AG04450 (cell line): ENCODE measurements at places on chromosomes 6 and 20. TPM values are rescaled to one million over a fixed set of nuclear protein-coding genes. Genes with fewer than 3 reads are reported as not detected.

DNA sequence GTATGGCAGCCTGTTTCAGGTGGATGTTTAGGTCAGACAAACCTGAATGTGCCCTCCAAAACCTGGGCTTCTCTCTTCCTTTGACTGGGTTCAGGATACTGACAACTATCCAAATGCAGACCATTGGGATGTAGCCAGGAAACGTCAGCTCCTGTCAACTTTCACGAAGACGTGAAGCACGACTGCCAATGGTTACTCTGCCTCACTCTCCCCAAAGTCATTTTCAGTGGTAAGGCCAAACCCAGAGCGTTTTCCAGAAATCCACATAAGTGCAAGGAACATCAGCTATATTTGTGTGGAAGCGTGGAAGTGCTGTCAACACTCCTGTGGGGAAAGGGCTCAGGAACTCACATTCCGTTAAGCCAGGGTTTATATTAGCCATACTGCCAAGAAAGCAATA is 20.1 kb upstream of the RCAN2 start:
- no peak for DNase-seq

Gene REM1
- polyA plus RNA-seq: not detected in 2 replicates

DNA sequence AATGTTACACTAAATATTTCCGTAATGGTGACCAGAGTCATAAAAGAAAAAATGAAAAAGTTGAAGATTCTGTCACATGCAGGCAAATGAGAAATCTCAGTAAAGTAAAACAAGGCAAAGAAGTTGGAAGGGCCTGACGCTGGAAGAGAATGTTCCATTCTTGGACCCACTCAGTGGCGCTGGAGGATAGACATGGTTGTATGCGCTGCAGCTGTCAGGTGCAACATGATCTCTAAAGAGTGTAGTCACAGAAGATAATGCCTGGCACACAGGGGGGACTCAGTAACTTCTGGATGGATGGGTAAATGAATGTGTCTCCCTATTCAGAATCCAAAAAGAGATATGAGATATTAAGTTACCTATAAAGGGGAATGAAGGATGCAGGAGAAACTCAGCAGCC is 116.3 kb downstream of the FAXC start:
- no peak for DNase-seq

GRCh38 chr6:117130125-117130524 is 135.2 kb upstream of the VGLL2 start:
- no peak for DNase-seq

Gene NCOA5
- 21.5 and 27.0 TPM in 2 replicates for polyA plus RNA-seq

DNA sequence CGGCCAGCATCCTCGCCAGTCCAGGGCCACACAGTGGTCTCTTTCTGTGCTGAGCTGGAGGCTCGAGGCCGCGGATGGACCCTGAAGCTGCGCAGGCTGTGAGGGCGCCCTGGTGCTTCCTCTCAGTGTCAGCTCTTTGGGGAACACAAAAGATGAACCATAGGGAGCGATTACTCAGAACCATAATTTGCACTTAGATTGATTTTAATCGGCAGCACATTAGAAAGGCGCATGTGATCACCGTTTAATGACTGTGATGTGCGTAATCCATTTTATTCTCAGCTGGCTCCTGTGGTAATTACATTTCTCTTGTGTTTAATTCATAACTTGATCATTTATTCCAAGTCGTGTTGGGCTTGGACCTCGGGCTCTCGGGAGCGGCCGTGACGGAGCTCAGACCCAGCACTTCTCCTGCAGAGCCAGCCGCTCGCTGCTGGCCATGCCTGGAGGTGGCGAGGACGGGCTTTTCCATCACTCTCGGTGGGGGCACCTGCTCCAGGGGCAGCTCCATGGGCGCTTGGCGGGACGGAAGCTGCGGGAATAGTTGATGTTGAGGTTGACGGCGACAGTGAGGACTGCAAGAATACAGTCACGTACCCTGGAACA is 25.6 kb upstream of the NTSR1 start:
- no peak for DNase-seq
